Stimulated activated CD4-positive, alpha-beta T cell treated with anti-CD3 and anti-CD28 coated beads, TNF-alpha, amount 100 ng/mL, for 48 hours (primary cell): ENCODE measurements at places on chromosomes 1 and 21.
A peak's percentile ranks its signal among the peaks of the same experiment; 100 is the strongest.

DNA sequence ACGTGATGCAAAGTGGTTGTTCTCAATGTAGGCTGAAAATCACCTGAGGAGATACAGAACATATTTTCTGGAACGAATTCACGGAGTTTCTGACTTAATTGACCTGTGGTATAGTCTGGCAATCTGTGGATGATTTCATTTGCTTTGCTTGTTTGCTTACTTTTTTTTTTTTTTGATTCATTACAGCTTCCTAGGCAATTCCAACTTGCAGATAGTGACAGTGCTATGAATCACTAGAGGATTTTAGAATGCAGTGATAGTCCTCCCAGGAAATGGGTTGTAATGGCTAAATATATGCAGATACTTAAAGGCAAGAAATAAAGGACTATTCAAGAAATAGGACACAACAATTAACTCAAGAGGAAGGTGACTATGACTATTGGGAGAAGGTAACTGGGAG, 1378.1 kb upstream of the PRMT6 start:
- DNase-seq = no peak

DNA sequence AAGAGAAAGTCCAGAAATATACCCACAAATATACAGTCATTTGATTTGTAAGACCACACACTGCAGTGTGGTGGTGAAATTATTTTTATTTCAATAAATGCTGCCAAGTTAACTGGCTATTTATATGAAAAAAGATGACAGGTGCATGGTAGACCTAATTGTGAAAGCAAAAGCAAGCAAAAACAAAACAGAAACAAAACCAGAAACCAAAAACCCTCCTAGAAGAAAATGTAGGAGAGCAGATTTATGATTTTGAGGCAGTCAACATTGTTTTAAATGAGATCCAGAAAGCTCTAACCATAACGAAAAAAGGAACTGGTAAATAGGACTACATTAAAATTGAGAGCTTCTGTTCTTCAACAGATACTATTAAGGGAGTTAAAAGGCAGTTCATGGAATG, 303.6 kb downstream of the PRDM2 start:
- DNase-seq = no peak

- no peak for DNase-seq
Observed at GRCh38 chr1:164731161-164731876, 172.3 kb downstream of the PBX1 start.

DNA sequence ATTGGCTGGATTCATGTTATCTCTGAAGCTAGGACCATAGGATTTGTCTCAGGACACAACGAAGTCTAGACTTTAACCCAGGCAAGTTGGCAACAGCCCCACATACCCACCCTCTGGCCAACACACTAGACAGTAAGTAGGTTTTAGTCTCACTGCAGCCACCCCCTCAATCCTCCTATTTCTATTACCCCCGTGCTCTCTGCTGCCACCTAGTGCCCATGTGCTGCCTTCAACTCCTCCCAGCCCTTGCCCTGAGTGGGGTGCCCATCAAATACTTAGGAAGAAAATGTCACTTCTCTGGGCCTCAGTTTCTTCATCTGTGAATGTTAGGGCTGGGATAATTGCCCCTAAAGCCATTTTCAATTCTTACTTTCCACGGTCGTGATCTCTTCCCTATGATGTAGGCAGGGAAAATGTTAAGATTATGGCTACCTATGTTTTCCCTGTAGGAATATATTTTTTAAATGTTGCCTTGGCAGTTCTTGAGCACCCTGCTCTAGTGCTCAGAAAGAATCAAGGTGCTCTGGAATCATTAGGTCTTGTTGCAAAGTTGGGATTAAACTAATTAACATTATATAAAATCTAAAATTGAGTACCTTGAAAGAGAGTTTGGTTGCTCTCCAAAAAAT, 213.0 kb downstream of the LMX1A start:
- peak; percentile 6 for DNase-seq

DNA sequence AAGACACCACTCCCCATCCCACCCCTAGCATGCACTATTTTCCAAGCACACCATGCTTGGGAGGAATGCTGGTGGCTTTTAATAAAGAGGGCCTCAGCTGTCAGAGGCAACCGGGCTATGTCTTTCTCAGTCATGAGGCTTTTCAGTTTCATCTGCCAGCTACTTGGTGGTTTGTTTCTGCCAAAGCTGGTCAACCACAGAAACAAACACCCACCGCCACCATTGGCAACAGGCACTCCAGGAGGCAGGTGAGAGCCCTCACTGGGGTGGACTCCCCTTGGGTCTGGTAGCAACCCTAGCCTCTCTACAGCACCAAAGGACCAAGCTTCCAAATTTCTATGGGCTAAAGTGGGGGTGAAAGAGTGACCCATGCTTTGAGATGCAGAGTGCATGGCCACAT, 54.3 kb upstream of the CD1D start:
- no peak for DNase-seq

GRCh38 chr1:220153147-220153546, 59.2 kb downstream of the IARS2 start:
- DNase-seq = no peak

- DNase-seq = no peak
Observed at GRCh38 chr1:75165264-75165663, 31.1 kb downstream of the LHX8 start.

GRCh38 chr1:34155860-34156259, 9.2 kb downstream of the CSMD2 start:
- DNase-seq = no peak

GRCh38 chr1:172642970-172643369, 15.9 kb upstream of the FASLG start:
- DNase-seq = no peak

DNA sequence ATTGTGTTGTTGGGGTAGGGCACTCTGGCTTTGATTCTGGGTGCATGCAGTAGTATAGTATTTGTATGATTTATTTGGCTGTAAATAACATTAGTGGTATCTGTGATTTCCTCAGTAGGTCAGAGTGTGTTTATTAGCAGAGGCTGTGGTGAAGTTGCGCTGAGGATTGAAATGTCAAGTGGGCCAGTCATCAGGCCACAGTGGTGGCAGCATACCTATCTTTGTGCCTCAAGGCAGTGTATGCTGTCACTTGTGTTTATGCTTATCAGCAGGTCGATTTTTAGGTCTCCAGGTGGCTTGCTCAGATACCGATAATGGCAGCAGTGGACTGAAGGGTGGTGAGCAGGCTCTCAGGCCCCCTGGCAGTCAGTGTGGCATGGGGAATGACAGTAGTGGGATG, 11.3 kb downstream of the LY9 start:
- DNase-seq = no peak

DNA sequence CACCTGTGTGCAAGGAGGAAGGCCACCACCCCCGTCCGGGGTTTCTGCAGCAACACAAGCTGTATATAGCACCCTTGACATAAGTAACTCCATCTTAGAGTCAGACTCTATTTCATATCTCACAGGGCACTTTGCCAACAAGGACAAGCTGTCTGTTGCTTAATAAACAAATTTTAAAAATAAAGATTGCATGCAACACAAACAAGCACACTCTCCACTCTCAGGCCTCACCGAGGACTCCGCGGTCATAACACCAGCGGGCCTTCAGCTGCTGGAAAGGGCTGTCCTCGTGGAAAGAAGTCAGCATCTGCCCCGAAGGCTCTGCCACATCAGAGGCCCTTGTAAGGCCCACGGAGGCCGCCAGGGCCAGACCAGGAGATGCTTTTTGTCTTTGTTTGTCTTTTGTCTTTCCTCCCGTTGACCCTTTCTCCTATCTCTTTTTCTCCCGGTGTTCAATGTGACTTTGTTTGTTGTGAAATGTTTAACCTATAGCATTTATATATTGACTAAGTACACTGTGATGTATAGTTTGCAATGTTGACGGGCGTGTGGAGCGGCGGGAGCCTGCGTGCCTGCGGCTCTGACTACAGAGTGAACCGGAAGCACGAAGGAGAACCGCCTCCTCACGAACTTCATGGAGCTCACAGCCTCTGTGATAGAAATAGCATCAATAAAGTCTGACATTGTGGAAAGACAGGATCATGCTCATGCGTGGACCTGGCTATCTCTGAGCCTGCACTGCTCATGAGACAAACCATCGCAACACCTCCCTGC, 24.1 kb downstream of the MEGF6 start:
- DNase-seq = no peak

GRCh38 chr1:201491896-201492511, 14.9 kb downstream of the CSRP1 start:
- DNase-seq = no peak

DNA sequence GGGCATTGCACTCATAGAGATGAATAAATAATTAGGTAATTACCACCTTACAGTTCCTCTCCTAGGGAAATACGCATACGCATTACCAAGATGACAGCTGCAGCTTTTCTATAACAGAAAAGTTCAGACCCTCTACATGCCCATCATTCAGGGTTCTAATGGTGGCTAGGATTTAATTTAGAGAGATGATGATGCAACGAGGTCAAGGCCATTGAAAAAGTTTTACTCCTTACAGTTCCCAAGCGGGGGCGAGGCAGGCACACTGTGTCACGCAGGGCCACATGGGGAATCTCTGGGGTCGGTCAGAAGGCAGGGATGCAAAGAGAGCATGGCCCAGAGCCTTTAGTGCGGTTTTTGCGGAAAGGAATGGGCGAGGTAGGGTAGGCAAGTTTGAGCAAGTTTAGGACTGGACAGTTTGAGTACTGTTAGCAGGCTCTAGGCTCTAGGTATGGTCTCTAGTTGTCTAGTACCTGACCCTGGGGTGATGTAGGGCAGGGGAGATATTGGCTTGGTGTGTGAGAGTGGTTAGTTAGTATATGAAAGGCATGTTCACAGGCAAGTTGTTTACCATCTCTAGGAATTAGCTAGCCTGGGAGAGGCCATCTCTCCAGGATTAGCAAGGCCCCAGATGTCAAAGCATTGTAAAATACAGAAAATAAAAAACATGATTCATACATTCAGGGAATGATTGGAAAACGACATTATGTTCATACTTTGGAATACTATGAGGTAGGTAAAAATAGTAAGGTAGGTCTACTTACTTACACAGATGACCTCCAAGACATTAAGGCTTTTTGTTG, 29.6 kb upstream of the ID3 start:
- DNase-seq = no peak

DNA sequence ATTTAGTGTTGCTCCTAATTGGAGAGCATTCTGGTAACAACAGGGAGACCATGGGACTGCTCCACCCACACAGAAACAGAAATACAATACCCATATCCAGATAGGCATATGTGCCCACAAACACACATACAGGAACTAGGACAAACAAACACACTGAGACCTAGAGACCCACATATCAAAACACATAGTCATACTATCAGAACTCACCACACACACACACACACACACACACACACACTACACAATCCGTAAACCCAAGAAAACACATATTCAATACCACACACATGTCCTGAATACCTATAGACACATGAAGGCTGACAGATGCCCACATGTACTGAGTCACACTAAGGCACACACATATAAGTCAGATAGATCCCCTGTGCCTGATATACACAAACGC, 3.5 kb upstream of the NFASC start:
- no peak for DNase-seq

GRCh38 chr1:4624141-4624715, 30.2 kb upstream of the AJAP1 start:
- DNase-seq = no peak

DNA sequence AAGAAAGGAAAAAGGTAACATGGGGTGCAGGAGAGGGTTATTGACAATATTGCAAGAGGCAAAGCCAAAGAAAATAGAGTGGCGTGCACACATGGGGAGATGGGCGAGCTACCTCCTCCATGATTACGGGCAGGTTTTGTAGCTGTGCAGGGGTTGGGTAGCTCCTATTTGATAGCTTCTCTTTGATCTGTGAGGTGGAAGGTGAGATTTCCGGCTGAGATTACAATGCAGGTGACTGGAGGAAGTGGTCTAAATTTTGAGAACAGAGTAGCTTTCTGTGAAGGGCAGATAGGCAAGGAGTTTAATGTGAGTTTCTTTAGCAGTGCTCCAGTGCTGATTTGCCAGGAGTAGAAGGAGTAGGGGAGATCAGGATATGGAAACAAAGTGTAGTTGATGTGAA, 263.4 kb downstream of the PLA2G4A start:
- DNase-seq = no peak

GRCh38 chr1:10969267-10969970, 43.0 kb upstream of the TARDBP start:
- DNase-seq = no peak
